ENCODE measurements at places on chromosomes 5 and 9.

GRCh38 chr9:38417003-38417945 is 7.0 kb downstream of the IGFBPL1 start:
- peak; percentile 63 for DNase-seq

GRCh38 chr5:43555895-43556606 is 826 bp downstream of the PAIP1 start:
- peak; percentile 57 for DNase-seq

- no peak for DNase-seq
Measured at GRCh38 chr9:19464061-19464763, 55.4 kb downstream of the ACER2 start.

GRCh38 chr9:72883875-72884274 is 69.0 kb downstream of the ALDH1A1 start:
- DNase-seq = no peak

- no peak for DNase-seq
Measured at GRCh38 chr5:61878471-61878870, 427.5 kb upstream of the KIF2A start.

DNA sequence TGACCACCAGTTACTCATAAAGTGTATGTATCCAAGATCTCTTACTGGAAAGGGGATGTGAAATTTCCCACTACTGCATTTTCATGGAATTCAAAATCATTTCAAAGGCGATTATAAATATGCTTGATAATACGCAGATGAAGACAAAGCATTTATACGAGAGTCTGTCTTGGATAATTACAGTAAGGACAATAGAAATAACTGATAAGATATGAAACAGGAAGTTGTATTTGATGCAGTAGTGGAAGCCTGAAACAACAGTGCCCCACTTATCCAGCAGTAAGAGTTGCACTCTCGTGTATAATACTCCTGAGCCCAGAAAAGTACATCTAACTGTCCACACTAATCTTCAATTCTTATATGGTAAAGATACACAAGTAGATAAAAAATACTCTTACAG is 188.7 kb upstream of the POU5F2 start:
- DNase-seq = no peak

Measured in GM20000 (cell line).